ENCODE measurements at places on chromosomes 2 and 18. TPM values are rescaled to one million over a fixed set of nuclear protein-coding genes. Genes with fewer than 3 reads are reported as not detected.

- DNase-seq, result no peak
These were observed 293 bp upstream of the D2HGDH start for GRCh38 chr2:241734208-241734466.

CNTNAP5 gene
- 0.06 TPM for polyA plus RNA-seq

SERPINB10 gene
- not detected for polyA plus RNA-seq

C1GALT1C1L gene
- polyA plus RNA-seq, result 4.9 TPM

DNA sequence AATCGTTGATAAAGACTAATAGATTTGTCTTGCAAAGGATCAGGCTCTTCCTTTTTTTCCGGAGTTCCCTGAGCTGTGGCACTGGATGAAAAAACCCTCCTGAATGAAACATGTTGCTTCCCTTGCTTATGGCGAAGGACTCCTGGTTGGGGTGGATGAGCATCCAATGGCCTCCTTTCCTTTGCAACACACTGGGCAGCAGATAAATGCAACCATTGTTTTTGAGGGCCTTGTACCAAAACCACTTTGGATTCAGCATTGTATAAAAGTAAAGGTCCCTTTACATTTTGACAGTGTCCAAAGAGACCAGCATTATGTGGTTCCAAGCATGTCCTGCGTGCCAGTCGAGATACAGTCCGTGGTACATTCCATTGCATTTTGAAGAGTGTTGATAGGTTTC, 44.7 kb downstream of the FAM210A start:
- no peak for DNase-seq

EVX2 gene
- polyA plus RNA-seq, result 0.04 TPM

DNA sequence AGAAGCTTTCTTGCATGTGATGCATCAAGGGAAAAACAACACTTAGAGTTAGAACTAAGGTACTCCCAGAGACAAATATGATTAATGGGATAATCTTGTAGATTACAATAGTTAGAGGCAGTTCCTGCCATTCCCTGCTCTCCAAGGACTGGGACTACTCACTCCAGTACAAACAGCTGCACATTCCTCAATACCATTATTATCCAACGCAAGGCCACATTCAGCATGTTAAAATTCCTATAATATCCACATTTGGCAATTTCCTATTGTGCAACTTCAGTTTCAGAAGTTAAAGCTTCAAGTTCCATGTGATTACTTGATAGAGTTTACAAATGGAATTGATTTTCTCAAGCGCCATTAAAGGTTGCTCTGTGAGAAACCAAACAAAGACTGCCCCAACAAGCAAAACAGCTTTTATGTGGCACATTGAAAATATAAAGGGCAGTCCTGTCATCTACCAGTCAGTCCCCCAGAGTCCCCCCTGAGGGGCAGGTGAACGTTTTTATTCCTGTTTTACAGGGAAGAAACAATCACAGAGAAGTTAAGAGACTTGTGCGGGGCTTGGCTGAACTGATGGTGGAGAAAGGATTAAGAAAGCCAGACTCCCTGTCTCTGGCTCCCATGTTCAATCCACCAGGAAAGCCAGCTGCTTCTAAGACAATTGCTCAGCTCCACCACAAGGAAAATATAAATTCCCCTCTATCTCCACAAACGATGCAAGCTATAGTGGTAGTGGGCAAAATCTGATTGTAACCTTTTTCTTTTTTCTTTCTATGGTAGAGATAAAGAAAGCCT, 72.6 kb downstream of the TXNL1 start:
- DNase-seq, result no peak

NFU1 gene
- 70.4 TPM for polyA plus RNA-seq

DNA sequence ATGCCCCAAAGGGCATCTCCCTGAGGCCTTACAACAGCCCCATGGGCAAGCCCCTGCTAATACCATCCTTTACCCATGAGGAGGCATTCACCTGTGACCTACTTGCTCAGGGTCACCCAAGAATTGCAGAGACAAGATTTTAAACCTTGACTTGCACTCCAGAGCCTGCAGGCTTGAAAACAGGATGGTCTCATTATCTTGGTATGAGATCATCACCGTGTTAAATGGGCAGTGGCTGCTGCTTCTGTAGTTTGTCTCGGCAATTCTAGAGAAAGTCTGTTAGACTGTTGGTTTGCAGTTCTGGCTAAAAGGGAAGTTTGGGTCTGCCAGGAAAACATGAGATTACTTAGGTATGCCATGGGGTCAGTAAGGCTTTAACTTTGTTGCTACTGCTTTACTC, 698.9 kb downstream of the GALR1 start:
- no peak for DNase-seq

LPIN1 gene
- polyA plus RNA-seq, result 22.3 TPM

DNA sequence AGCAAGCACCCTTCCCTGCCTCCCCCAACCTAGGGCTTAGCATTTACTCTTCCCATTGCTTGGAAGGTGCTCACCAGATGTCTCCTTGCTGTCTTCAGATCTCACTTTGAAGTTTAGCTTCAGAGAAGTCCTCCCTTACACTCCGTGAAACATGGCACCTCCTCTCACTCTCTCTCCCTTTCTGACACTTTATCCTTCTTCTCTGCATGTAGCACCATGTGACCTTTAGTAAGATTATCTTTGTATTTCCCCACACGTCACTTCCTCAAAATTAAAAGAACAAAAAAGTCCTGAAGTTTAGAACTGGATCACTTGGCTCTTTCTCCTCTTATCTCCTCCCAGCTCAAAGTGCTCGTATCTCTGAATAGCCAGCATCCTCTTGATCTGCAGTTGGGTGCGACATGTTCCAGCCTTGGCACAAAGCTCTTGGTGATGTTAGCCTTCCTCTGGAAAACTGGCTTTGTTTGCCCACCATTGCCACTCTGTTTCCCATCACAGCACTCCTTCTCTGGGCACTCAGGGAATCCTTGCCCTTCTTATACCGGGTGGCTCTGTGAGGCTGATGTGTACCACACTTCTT, 40.6 kb upstream of the EPAS1 start:
- no peak for DNase-seq

DSG3 gene
- not detected for polyA plus RNA-seq

GRCh38 chr2:138516030-138516704, 14.6 kb downstream of the SPOPL start:
- no peak for DNase-seq

DNA sequence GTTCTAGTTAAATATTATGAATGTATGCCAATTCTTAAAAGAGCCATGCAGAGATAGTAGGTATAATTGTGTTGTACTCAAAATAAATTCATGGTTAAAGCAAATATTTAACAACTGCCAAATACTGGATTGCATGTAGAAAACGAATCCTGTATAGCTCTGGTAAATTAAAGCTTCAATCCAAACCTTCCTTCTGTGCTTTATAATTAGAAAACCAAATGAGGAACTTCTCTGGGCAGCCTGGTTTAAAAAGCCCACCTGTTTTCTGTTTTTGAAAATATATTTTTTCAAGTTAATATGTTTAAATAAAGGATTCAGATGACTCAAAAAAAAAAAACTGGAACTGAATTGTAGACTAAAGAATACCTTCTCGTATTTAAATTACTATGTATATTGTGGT, 48.3 kb upstream of the ITGA4 start:
- no peak for DNase-seq

TCF23 gene
- 0.59 TPM for polyA plus RNA-seq

SERPINB2 gene
- polyA plus RNA-seq, result not detected

DNA sequence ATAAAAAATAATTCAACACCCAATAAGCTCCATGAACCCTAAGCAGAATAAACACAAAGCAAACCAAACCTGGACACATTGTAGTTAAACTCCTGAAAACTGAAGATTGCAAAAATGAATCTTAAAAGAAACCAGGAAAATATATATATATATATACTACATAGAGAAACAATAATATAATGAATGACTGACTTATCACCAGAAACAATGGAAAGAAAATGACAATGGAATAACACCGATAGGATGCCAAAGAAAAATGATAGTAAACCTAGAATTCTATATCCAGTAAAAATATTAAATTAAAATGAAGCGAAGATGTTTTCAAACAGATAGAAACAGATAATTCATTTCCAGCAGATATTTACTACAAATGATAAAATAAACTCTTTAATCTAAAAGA, 346.9 kb downstream of the IRS1 start:
- DNase-seq, result no peak

GRCh38 chr2:66240286-66240685, 194.6 kb upstream of the MEIS1 start:
- no peak for DNase-seq

DNA sequence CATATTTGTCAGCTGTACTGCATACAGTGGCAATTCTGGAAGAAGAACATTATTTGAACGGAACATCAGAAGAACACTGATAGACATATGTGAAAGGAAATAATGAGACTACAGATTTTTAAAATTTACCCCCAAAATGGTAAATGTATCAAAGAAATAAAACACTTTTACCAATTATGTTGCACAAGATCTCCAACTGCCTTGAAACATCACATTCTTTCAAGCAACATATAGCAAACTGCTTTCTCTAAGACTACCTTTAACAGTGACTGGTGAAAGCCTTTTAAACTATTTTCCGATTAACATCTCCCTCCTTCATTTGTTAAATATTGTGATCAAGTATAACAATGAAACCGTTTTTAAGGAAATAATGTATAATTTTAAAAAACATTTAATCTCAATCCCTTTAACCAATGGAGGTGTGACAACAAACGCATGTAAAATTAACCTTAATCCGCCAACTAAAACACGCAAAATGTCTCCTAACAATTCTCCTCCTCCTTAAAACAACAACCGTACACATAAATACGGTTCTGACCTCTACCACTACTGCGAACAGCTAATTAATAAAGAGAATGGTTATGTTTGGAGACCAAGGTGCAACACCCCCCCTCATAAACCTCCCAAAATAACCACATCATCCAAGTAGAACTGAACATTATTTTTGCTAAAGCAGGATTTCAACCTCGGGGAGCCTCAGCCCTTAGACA, 2.4 kb downstream of the FBXO11 start:
- DNase-seq, result no peak

DNA sequence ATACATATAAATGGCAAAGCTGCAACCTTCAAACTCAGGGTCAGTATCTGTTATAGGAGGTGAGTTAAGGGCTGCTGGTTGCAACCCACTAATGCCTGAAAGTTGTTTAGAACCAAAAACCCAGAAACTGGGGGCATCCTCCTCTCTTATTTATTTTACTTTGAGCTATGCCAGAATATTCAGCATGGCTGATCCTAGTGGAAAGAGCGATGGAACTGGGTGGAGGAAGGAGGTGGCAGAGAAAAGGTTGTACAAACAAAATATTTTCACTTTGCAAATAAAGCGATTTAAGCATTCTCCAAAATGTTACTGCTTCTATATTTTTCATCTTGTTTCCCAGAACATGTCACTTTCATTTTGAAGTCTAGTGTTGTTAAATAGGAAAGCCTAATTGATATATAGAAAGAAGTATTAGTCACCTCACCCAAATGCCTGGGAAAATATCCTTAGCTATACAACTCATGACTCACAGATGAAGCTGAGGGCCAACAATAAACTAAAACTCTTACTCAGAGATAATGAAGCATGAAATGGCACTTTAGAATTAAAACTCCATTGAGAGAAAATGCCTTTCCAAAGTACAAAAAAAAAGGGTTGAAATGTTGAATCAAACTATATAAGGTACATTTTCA, 251.4 kb upstream of the UBE2E3 start:
- DNase-seq, result no peak

GRCh38 chr2:204860274-204860673, 315.0 kb downstream of the PARD3B start:
- DNase-seq, result no peak

DES gene
- 10.2 TPM for polyA plus RNA-seq

- DNase-seq, result no peak
These were observed 9.0 kb downstream of the CNNM3 start for GRCh38 chr2:96825057-96825456.

- DNase-seq, result no peak
These were observed 283.9 kb upstream of the SIX2 start for GRCh38 chr2:45293182-45293581.

All from left renal pelvis (tissue), 4 donors.